ENCODE measurements at places on chromosomes 2 and 18. TPM values are rescaled to one million over a fixed set of nuclear protein-coding genes. Genes with fewer than 3 reads are reported as not detected.

IL1F10 gene
- total RNA-seq: not detected

BCL11A gene
- 0.06 TPM for total RNA-seq

SPOPL gene
- 8.8 TPM for total RNA-seq

CCDC93 gene
- total RNA-seq: 15.8 TPM

SERPINB3 gene
- 0.26 TPM for total RNA-seq

ANKRD62 gene
- total RNA-seq: not detected

SLC16A14 gene
- total RNA-seq: 1.5 TPM

MC5R gene
- not detected for total RNA-seq

LHCGR gene
- not detected for total RNA-seq

GULP1 gene
- total RNA-seq: 57.0 TPM

TCF7L1 gene
- total RNA-seq: 7.2 TPM

CGREF1 gene
- total RNA-seq: 8.7 TPM

HOXD12 gene
- not detected for total RNA-seq

TMEM247 gene
- total RNA-seq: not detected

TMEM163 gene
- total RNA-seq: 0.12 TPM

SH3RF3 gene
- 0.38 TPM for total RNA-seq

FZD7 gene
- 6.9 TPM for total RNA-seq

TMEM200C gene
- total RNA-seq: not detected

TEX44 gene
- not detected for total RNA-seq

Measured in A549 treated with CpdA at 1 μM for 4 hours (cell line).